Stimulated activated CD8-positive, alpha-beta memory T cell treated with anti-CD3 and anti-CD28 coated beads, Interleukin-15, amount 100 ng/mL, for 24 hours (primary cell): ENCODE measurements at places on chromosomes 4 and X.

- DNase-seq, result no peak
Observed at GRCh38 chrX:69988955-69989394, 60.8 kb downstream of the AWAT2 start.

DNA sequence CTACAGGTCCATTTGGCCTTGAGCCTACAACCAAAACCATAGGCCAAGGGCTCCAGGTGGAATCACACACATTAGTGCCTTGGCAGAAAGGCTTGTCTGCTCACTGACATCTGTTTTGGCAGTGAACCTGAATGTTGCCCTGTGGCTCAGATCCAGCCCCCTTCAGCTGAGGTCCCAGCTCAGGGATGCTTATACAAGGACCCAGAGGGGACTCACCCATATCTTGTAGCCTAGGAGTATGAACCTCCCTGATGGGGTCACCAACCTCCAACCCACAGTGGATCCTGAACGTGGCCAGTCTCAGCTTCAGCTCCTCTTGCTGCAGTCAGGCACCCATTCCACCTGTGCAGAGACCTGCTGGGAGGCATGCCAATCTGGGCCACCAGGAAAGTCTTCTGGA, 50.8 kb upstream of the HMX1 start:
- no peak for DNase-seq

GRCh38 chrX:2627272-2627867, 63.7 kb upstream of the CD99 start:
- DNase-seq, result no peak

DNA sequence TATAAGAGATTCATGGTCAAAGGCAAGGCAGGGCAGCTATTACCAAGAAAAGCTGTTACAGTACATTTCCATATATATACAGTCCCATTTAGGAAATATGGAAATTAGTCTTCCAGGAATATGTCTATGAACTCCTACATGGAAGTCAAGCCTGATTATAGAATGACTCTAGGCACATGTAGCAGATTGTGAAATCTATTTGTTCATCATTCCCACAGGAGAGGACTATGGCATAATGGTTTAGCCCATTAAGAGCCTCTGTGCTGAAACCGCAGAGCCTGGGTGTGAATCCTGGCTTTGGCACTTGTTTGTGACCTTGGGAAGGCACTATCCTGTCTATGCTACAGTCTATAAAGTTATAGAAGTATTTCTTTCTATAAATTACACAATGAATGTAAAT, 764.8 kb downstream of the RAPGEF2 start:
- no peak for DNase-seq
